Thoracic aorta (tissue), 2 donors: ENCODE measurements at places on chromosomes 3 and 15. TPM values are rescaled to one million over a fixed set of nuclear protein-coding genes. Genes with fewer than 3 reads are reported as not detected.

The ACTRT3 gene
- total RNA-seq = 3.1 TPM

The RTP4 gene
- total RNA-seq = 0.63 TPM

The GUCA1C gene
- not detected for total RNA-seq

The NOX5 gene
- 0.54 TPM for total RNA-seq

The TLR9 gene
- not detected for total RNA-seq

The CACNA2D2 gene
- total RNA-seq = 2.3 TPM

The LMLN gene
- total RNA-seq = 1.2 TPM

The LMAN1L gene
- not detected for total RNA-seq

The CASR gene
- total RNA-seq = not detected

The FBXW12 gene
- not detected for total RNA-seq

The TAMM41 gene
- total RNA-seq = 14.5 TPM

The LXN gene
- total RNA-seq = 14.9 TPM

The CCDC191 gene
- total RNA-seq = 2.3 TPM

The ADAMTS7 gene
- total RNA-seq = 15.6 TPM

The NUDT16 gene
- 21.7 TPM for total RNA-seq

The SMCO1 gene
- not detected for total RNA-seq

The XIRP1 gene
- 2.0 TPM for total RNA-seq

The ABCF3 gene
- total RNA-seq = 62.1 TPM

The ZNF660 gene
- total RNA-seq = 3.8 TPM

The FSIP1 gene
- 0.21 TPM for total RNA-seq

The SGO1 gene
- total RNA-seq = not detected

The AMOTL2 gene
- 62.4 TPM for total RNA-seq

The NDN gene
- total RNA-seq = 30.6 TPM

The PSTPIP1 gene
- 24.5 TPM for total RNA-seq

The IMPG2 gene
- 0.81 TPM for total RNA-seq

The CFAP100 gene
- not detected for total RNA-seq

The LHFPL4 gene
- total RNA-seq = not detected

The PP2D1 gene
- total RNA-seq = not detected

The DUOX1 gene
- total RNA-seq = 0.68 TPM

The SERINC4 gene
- not detected for total RNA-seq

The ATP11B gene
- total RNA-seq = 68.8 TPM

The FBXO40 gene
- not detected for total RNA-seq

The COL6A5 gene
- total RNA-seq = not detected

The STRIT1 gene
- total RNA-seq = not detected
